ENCODE measurements at places on chromosomes 12 and 14.
A peak's percentile ranks its signal among the peaks of the same experiment; 100 is the strongest.

- DNase-seq = no peak
Measured at GRCh38 chr12:68034567-68034966, 45.3 kb downstream of the IFNG-AS1 start.

DNA sequence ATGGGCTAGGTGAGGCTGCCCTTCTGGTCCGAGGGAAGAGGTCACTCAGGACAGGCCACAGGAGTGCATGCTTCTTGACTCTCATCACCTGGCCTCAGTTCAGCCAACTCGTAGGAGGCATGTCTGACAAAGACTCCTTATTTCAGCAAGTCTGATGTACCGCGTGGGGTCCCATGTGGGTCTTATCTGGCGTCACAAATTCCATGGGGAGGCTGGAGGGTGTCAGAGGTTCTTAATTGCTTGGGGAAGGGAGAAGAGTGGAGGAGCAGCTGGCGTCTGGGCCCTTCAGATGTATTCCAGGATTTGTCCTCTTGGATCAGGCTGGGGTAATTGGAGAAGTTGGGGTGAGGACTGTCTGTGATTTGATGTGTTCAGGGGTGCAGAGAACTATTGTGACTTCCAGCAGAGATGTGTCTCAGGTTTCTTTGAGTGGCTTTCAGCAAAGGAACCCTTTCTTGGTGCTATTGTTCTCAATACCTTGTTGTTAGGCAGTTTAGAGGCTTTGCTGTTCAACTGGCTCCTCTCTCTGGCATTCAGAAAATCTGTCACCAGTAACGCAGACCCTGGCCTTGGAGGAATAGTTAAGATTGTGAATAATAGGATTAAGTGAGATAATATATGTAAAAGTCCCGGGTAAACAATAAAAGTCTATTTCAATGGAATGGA lies 60.1 kb downstream of the SUSD6 start:
- DNase-seq = no peak

DNA sequence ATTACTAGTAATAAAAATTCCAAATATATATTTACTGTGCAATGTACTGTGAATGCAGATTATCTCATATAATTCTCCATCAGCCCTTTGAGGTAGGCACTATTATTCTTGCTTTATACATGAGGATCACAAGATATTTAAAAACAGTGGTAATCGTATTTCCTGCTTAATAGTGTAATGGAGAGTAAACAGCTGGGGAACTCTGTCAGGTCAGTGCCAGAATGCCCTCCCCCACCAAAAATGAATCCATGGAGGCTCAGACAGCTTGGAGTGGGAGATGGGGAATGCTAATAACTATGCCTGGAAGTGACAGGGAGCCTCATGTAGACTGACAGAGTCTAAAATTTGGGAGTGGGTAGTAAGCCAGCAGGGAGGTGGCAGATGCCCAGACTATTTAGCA lies 153.6 kb downstream of the PAH start:
- DNase-seq = no peak

GRCh38 chr14:85291731-85292130 lies 238.2 kb upstream of the FLRT2 start:
- no peak for DNase-seq

- no peak for DNase-seq
Measured at GRCh38 chr12:56995201-56995929, 11.0 kb downstream of the ZBTB39 start.

GRCh38 chr12:41663598-41664265 lies 475.6 kb downstream of the PDZRN4 start:
- no peak for DNase-seq

- DNase-seq = no peak
Measured at GRCh38 chr12:113678223-113679119, 206.8 kb upstream of the LHX5 start.

GRCh38 chr14:105739331-105740102 lies 213.1 kb downstream of the TMEM121 start:
- DNase-seq = no peak

DNA sequence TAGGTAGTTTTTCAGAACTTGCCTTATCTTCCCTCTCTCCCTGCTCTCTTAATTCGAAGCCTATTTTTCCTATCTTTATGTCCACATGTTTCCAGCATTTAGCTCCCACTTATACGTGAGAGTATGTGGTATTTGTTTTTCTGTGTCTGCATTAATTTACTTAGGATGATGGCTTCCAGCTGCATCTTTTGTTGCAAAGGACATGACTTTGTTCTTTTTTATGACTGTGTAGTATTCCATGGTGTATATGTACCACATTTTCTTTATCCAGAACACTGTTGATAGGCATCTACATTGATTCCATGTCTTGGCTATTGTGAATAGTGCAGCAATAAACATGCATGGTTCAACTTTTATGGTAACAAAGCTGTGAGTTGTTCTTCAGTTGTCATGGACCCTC lies 7.8 kb upstream of the CLEC2D start:
- no peak for DNase-seq

GRCh38 chr12:12622418-12622817 lies 10.7 kb downstream of the CREBL2 start:
- no peak for DNase-seq

- no peak for DNase-seq
Measured at GRCh38 chr12:104653730-104654664, 197.2 kb downstream of the CHST11 start.

DNA sequence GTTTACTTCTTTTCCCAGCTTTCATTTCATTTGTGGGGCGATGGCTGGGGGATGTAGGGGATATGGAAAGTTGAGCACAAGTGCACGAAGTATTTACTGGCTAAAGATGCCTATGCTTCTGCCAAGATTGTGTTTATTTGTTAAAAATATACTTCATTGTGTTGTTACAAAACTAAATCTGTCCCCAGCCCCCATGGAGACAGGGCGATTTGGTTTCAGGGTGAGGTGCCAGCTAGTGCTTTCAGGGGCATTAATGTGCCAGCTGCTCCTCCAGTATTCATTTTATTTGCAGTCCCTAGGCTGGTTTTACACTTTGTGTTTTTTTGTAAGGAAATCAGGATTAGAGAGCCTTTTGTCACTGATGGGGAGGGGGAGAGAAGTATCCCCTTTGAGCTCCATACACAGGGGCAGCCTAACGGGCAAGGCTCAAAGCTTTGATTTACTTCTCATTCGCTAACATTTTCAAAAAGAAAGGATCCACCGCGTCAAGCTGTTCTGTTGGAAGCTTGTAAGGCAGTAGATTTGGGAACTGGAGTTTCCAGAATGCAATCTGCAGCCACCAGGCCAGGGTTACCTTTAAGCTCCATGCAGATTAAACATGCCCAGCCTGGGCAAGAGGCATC lies 198.7 kb upstream of the PLEKHG7 start:
- no peak for DNase-seq

DNA sequence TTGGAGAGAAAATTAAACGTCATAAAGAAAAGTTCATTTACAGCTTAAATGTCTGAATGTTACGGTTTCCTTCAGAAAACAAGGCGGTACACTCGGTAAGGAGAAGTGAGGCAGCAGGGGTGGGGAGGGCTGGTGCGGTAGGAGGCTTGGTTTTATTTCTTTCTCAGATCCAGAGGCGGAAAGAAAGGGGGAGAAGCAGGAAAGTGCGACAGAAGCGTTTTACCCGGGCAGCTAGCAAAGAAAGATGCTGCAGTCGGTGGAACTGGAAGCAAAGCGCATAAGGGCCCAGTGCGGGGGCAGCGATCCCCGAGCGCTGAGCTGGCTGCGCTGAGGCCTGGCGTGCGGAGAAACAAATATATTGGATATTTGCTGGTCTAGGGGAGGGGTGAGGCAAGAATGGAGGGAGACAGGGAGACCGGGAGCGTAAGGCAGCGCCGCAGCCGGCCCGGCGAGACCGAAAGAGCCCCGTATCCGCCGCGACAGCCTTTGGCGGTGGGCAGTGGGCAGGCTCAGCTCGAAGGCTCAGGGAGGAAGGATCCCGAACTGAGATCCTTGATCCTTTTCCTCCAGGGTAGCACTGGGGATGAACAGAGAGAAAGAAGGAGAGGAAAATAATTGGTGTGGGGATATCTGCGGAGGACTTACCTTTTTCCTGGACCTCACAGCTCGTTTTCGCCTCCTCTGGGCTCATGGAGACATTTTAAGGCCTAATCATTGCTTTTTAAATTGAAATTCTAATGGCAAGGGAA lies 6.4 kb upstream of the HOXC11 start:
- no peak for DNase-seq

GRCh38 chr12:48936379-48936979 lies 11.2 kb upstream of the FKBP11 start:
- peak; percentile 78 for DNase-seq

DNA sequence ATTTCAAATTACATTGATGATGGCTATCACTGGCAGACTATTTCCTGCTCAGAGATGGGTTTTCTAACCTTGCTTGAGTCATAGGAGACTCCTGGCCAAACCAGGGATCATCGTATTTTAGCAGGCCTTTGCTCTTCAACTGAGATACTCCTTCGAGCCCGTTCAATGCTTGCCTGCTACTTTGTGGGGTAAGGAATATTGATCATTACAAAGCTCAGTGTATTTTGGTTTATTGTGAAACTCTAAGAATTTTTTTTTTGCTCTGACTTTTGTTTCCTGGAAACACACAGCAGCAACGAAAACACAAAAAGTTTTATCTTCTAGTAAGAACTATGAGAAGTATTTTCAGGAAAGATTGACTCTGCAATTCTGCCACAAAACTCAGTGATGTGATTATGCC lies 4.1 kb downstream of the GPRC5D start:
- DNase-seq = no peak

GRCh38 chr12:55188974-55189556 lies 31.8 kb upstream of the OR10A7 start:
- DNase-seq = no peak

DNA sequence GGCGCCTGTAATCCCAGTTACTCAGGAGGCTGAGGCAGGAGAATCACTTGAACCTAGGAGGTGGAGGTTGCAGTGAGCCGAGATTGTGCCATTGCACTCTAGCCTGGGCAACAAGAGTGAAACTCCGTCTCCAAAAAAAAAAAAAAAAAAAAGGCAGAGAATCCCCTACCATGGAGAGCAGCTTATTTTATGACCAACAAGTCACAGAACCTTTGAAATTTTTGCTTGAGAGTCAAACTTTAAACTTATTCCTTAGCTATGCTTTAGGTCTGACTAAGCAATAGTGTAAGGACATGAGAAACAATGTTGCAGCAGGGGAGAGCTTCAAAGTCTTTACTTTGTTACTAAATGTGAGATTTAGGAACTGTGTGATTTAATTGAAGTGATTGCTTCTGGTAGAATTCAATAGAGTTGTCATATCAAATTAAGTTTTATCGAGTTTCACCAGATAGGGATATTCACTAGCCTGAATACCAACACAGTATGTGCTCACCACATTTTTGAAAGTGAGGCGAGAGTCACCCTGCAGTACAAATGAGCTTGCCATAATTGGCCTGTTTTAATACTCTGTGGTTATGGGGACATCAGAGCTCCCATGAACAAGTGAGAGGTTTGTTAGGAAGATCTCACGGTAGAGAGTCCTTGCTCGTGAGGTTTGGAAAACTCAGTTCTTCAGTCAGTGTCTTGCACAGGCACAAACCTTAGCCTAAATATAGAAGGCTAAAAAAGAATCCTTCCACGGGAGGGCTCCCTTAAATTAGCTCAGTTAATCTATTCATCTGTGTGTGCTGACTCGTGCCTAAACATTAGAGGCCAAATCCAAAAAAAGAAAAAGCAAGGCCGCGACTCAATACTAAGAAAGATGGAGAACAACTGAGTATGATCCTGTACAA lies 108.6 kb downstream of the SAMD4A start:
- DNase-seq = no peak

- no peak for DNase-seq
Measured at GRCh38 chr14:24228902-24229301, 3.3 kb downstream of the NEDD8 start.

GRCh38 chr14:92309968-92310530 lies 12.9 kb upstream of the SLC24A4 start:
- DNase-seq = no peak

- no peak for DNase-seq
Measured at GRCh38 chr12:91852634-91853033, 293.0 kb downstream of the BTG1 start.

GRCh38 chr14:103273745-103274615 lies 60.1 kb upstream of the EIF5 start:
- no peak for DNase-seq

GRCh38 chr14:47262801-47263200 lies 412.6 kb downstream of the MDGA2 start:
- DNase-seq = no peak

- no peak for DNase-seq
Measured at GRCh38 chr14:81178063-81178462, 42.7 kb downstream of the GTF2A1 start.

DNA sequence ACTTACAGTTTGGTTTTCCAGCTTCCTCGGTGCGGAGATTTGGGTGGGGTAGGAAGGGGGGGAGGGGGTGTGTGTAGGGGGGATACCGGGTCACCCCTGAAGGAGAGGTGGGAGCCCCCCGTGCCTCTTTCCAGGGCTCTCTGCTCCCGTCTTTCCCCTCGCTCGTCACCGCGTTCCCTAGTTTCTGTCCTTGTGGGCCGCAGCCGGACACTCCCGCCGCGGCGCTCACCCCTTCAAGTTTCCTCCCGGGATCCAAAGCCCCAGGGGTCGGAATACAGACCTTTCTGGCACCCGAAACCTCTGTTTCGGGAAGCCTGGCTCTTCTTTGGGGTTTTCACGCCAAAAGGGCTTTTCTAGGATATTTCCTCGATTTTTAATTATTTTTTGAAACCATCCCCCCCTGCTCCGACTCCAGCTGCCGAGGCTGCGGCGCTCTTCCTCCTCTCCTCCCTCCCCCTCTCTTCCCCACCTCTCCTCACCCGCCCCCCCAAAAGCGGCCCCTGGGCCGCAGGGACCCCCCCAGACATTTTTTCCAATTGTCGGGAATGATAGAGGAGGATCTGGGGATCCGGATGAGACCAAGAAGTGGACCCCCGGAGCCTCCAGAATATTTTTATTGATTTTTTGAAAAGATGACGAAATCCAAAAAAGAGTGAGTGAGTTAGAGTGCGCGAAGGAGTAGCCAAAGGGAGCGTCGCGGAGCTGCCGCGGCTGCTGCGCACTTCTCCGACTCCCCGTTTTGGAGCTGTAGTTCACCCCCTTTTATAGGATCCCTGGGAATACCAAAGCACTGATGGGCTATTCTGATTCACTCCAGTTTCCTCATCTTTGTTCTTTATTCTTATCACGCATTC lies 1.7 kb downstream of the CCND2 start:
- no peak for DNase-seq

DNA sequence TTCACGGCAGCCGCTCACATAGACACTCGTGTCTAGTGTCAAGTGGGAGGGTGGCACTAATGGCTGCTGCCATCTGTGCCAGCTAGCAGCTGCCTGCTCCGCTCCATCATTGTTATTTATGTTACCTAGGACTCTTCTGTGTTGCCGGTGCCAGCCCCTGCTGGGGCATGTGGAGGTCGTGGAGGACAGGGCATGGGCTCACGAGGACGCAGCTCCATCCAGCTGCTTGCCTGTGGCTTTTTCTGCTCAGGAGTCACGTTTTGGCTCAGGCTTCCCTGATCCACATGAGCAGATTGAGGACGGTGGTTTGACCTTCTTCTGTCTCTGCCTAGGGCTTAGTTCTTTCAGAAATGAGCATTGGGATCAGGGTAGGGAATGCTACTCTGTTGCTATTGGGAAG lies 31.2 kb downstream of the TPCN1 start:
- no peak for DNase-seq

GRCh38 chr12:51600721-51601120 lies 9.7 kb downstream of the SCN8A start:
- no peak for DNase-seq

Data from activated CD4-positive, alpha-beta T cell treated with anti-CD3 and anti-CD28 coated beads, Interleukin-2, amount 50 U/mL, for 24 hours (primary cell).